Effector memory CD4-positive, alpha-beta T cell (primary cell): ENCODE measurements at places on chromosomes 6 and 20.
A peak's percentile ranks its signal among the peaks of the same experiment; 100 is the strongest.

GRCh38 chr20:12171923-12172524 is 254.3 kb downstream of the BTBD3 start:
- no peak for DNase-seq

GRCh38 chr6:106069478-106069877 is 16.7 kb upstream of the PRDM1 start:
- no peak for DNase-seq

- DNase-seq, result no peak
These were observed 174.1 kb downstream of the PKHD1 start for GRCh38 chr6:51913265-51913664.

DNA sequence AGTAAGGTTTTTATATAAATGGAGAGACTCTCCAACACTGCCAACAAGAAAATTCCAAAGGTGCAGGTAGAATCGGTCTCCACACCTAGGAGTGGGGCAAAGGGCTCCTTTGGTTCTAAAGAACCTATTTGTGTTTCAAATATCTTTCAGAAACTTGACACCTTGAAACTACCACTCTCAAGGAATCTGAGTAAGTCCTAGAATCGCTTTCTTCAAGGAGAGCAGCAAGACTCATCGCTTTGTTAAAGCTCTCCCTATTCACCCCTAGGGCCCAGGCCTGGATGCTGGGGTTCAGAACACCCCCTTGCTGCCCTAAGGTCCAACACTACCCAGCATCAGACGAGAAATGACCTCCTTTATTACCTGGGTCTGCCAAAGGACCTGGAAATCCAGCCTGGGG is 2.0 kb downstream of the CLIC5 start:
- no peak for DNase-seq

GRCh38 chr6:64439274-64439673 is 803.7 kb downstream of the PHF3 start:
- DNase-seq, result no peak

- DNase-seq, result no peak
These were observed 580.3 kb upstream of the GJE1 start for GRCh38 chr6:141552463-141552862.

GRCh38 chr6:111566873-111567517 is 38.7 kb downstream of the TRAF3IP2 start:
- no peak for DNase-seq

GRCh38 chr6:45422503-45423110 is 44.9 kb upstream of the SUPT3H start:
- DNase-seq, result peak; percentile 52

DNA sequence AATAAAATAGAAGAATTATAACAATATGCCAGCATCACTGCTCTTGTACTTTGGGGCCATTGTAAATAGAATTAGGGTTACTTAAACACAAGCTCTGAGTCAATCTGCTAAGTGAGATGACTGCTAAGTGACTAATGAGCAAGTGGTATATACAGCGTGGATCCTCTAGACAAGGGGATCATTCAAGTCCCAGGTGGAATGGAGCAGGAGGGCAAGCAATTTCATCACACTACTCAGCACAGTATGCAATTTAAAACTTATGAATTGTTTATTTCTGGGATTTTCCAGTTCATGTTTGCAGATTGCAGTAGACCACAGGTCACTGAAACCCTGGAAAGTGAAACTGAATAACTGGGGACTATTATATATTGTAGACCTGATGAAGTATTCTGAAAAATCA is 235.3 kb downstream of the BTBD3 start:
- no peak for DNase-seq

DNA sequence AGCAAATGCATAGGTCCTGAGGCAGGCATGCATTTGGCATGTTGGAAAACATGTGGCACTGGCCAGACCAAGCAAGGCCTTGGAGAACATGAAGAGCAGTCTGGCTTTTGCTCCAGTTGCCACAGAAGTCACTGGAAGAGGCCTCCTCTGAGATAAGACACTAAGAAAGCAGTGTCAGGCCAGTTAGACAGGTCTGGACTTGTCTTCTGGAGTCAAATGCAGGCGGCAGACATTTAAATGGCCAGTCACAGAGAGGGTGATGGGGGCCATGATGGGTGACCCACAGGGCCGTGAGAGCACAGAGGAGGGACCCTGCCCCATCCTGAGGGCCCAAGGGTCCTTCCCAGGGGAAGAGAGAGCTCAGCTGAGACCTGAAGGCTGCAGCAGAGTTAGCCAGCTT is 26.7 kb upstream of the ADA start:
- no peak for DNase-seq

DNA sequence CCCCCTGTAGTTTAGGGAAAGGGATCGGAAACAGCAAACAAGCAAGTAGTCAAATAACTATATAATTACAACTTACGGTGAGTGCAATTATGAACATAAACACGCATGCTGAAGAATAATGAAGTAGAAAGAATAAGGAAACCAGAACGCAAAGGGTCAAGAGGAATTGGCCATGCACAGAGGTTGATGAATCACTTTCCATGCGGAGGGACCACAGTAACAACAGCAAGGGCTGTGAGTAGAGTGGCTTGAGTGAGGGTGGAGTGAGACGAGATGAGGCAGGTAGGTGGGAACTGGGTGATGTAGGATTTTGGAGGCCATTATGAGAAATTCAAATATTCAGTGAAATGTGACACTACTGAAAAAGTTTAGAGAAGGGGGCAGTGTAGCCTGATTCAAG is 112.2 kb upstream of the LAMP5 start:
- no peak for DNase-seq
